NCI-H524 treated with DMSO at 0.1 percent for 48 hours (cell line): ENCODE measurements at places on chromosomes 16 and 17.

GRCh38 chr17:48718227-48718760 lies 4.0 kb downstream of the PRAC1 start:
- no peak for DNase-seq

DNA sequence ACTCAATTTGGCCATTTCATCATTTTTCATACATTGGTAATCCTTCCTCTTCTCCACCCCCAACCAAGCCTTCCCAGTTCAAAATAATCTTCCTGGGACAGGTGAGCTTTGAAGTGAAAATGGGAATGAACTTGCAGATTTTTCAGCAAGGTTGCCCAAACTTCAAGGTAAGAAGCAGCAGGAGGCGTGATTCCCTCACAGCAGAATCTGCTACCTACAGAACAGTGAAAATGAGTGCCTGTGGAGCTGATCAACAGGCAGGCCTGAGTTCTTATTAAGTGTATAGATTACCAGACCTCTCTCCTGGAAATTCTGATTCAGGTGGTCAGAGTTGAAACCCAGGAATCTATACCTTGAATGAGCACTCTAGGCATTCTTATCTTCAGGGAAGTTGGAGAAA lies 356.6 kb downstream of the RBFOX1 start:
- no peak for DNase-seq

DNA sequence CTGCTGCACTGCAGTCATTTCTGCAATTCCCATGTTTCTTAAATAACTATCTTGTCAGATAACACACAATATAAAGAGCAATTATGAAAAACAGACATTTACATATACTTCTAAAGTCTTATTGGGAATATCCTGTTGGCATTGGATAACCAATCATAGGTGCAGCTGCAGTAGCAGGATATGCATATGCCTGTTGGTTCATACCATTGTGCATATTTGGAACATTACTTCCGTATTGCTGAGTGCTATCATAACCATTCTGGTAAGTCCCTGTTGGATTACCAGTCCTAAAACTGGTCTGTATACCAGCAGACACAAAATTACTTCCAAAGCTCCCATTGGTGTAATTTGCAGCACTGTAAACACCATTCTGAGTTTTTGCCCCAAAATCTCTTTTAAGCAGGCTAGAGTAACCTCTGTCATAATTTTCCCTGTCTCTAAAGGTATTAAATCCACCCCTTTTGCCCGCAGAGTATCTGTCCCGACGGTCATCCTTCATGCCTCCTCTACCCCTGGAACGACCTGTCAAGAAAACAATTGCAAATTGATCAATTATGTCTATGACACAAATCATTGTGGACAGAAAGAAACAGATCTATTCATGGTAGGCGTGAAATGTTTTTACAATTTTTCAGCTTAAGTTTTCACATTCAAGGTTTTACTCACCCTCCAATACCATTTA lies 3.1 kb upstream of the POLG2 start:
- no peak for DNase-seq

GRCh38 chr17:81397314-81398175 lies 2.3 kb downstream of the BAHCC1 start:
- DNase-seq: no peak

DNA sequence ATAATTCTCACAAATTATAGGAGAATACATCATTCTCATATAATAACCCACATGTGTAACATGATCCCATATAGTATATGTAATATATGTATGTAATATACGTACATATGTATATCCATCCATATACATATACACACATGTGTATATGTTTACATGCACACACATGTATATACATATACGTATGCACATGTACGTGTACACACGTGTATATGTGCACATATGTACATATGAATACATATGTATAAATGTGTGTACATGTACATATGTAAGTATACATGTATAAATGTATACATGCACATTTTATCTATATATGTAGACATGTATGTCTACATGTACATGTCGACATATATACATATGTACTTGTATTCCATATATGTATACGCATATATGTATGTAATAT lies 288.8 kb downstream of the NPIPA8 start:
- DNase-seq: no peak

- no peak for DNase-seq
Measured at GRCh38 chr17:5661491-5662125, 77.3 kb upstream of the NLRP1 start.

DNA sequence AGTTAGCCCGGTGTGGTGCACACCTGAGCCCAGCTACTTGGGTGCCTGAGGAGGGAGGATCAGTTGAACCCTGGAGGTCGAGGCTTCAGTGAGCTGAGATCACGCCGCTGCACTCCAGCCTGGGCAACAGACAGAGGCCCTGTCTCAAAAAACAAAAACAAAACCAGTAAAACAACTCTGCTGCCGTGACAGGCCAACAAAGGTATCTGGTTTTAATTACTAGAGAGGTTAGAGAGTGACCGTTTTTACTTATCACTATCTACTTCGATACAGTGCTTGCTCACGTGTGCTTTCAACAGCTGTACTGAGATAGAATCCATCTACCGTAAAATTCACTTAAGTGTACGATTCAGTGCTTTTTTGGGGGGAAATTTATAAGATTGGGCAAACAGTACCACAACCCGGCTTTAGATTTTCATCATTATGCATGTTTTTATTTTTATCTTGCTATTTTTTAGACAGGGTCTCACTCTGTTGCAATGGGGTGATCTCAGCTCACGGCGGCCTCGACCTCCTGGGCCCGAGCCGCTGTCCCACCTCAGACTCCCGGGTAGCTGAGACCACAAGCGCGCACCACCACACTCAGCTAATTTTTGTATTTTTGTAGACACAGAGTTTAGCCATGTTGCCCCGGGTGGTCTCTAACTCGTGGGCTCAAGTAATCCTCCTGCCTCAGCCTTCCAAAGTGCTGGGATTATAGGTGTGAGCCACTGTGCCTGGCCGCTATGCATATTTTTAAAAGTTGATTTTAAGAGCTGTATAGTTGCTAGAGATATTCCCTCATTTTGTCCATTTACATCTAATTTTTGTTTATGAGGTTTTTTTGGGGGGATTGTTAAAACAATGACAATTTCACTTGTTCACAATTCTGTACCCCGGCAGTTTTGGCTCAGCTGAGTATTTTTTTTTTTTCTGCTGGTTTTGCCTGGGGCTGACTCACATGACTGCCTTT lies 30.9 kb downstream of the SERPINF1 start:
- DNase-seq: no peak

DNA sequence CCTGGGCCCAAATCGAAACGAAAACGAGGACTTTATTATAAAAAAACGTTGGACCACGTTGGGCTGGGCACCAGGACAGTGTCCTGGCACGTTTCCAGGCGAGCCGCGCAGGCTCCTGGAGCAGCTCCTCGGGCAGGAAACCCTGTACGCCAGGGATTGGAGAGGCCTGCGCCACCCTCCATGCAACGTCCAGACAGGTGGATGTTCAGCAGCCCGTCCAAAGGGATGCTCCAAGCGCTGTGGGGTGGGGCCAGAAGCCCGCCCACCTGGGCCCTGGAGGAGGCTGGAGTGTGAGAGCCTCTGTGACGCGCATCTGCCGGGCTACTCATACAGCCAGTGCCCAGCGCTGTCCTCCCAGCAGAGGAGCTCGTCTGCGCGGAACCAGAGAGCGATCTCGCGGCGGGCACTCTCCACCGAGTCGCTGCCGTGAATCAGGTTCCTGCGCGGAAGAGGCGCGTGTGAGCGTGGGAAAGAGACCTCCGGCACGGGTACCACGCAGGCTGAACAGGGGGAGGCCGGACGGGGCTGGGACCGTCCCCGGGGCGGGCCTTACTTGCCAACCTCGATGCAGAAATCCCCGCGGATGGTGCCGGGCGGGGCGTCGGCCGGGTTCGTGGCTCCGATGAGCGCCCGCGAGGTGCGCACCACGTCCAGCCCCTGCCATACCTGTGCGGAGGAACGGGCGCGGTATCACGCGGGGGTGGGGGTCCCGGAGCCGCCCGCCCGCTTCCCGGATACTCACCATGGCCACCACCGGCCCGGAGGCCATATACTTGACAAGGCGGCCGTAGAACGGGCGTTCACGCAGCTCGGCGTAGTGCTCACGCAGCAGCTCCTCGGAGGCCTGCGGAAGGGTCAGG lies 785 bp downstream of the NME3 start:
- DNase-seq: no peak

- DNase-seq: no peak
Measured at GRCh38 chr17:61388561-61389356, 10.9 kb upstream of the TBX2 start.

- DNase-seq: no peak
Measured at GRCh38 chr17:75695830-75696271, 25.4 kb upstream of the ITGB4 start.

DNA sequence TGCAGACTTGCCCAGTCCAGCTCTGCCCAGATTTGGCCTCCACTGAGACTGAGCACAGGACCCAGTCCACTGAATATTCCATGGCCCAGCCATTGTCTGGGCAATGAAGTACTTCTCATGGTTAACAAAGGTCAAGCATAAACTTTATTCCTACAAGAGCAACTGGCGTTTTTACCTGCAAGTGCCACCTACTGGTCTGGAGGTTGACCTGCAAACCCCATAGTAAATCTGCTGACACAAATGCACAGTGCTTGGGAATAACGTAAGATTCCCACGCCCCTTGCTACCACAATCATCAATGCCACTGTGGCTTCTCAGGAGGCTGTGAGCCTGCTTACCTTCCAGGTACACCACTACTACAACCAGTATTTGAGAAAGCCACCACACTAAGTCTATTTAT lies 170.2 kb downstream of the CEP112 start:
- DNase-seq: no peak

- DNase-seq: no peak
Measured at GRCh38 chr17:76272541-76273444, 7.6 kb downstream of the UBALD2 start.

GRCh38 chr17:1154704-1155103 lies 25.1 kb downstream of the ABR start:
- DNase-seq: no peak

GRCh38 chr17:11349106-11349505 lies 108.1 kb downstream of the SHISA6 start:
- DNase-seq: no peak

GRCh38 chr16:2915196-2915929 lies 3.6 kb downstream of the FLYWCH1 start:
- DNase-seq: no peak

DNA sequence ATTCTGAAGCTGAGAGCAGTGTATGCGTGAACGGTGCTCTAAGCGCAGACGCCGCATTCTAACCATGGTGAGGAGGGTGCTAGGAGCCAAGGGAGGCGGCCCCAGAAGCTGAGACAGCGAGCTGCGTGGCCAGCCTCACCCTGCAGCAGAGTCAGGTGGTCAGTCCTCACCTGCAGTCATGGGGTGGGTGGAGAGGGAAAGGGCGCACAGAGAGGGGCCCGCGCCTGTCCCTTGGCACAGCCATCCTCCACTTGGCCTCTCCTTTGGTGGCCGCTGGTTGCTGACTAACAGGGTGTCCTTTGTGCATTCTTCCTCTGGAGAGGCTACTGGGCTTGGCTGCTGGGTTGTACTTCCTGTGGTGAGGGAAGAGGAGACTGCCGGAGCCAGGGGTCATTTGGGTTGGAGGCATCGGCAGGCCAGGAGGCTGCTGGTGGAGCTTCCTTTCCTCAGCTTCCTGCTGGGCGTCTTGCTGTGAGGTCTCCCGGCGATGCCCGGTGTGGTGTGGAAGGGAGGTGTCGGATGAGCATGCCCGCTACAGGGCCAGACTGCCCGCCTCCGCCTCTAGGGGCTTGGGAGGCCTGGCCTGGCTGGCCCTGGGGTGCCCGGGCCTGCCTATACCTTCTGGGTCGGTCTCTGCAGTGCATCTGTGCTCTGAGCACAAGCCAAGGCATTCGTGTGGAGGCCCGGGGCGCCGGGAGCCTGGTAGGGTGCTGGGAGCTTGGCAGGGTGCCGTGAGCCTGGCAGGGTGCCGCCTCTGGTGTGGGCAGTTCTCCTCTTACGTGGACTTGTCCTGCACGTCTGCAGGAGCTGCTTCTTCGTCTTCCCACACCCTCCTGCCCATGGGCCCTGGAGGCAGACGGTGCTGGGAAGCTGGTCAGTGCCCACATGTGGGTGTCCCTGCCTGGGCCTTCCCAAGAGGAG lies 17.4 kb downstream of the RNF213 start:
- DNase-seq: no peak

DNA sequence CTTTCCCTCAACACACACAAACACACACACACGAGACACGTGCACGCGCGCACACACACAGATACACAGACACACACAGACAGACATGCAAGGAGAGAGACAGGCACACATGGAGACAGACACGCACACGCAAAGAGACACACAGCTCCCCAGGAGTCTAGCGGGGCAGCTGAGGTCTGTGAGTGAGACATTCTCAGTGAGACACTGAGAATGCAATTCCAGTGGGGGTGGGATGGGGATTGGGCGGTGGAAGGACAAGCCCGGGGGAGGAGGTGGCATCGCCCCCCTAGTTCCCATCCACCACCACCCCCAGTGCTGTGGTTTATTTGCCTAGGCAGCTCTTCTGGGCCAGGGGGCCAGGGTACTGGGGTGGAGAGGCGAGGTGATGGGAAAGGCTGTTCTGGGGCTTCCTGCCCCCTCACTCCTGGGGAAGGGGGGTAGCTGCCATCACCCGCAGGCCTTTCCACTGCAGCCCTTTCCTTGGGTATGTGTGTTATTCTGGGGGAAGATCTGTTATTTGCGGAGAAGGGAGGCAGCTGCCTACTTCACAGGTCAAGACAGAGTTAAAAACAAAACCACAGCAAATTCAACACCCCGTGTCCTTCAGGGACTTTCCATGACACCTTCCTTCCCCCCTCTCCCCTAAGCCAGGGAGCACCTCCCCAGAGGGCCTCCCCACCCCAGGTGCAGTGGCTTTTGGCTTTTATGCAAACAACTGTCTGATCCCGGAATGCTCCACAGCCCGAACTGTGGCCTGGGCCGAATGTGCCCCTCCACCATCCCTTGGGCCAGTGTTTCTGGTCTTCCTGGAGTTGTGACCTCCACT lies 18.0 kb downstream of the GRB7 start:
- DNase-seq: no peak

DNA sequence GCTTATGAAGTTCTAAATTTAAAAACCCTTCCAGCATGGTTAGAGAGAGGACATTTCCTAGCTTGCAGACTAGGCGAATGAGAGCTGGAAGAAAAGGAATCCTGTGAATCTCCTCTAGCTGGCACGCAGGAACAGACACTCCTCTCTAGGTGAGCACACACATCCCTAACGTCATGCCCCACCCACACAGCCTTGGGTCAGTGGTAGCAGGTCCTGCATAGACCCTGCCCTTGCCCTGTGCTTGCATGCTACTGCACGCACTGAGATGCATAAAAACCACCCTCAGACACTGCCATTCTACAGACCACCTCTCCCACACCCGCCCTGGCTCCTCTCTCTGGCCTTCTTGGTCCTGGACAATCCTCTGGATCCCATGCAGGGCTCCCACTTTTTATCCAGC lies 23.5 kb downstream of the CES1 start:
- DNase-seq: no peak

- no peak for DNase-seq
Measured at GRCh38 chr17:42985225-42985624, 4.9 kb downstream of the RUNDC1 start.

GRCh38 chr17:67200727-67201301 lies 44.2 kb downstream of the HELZ start:
- DNase-seq: no peak

DNA sequence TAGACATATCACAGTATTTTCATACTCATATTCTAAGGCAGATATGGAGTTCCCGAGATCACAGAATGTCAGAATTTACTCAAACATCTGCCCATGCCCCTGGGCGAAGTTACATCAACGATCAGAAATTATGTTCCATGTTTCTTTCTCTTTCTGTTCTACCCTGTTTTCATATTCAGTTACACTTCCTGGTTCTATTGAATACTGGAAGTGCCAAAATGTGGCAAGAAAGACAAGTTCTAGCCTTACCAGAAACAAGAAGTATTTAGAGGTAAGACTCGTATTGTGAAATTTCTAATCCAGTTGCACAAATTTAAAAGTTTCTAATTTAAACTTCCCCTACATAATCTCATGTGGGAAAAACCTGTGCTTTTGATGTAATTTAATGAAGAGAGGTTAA lies 36.1 kb downstream of the KCNJ2 start:
- no peak for DNase-seq
